ENCODE measurements at places on chromosomes 6 and 20.

DNA sequence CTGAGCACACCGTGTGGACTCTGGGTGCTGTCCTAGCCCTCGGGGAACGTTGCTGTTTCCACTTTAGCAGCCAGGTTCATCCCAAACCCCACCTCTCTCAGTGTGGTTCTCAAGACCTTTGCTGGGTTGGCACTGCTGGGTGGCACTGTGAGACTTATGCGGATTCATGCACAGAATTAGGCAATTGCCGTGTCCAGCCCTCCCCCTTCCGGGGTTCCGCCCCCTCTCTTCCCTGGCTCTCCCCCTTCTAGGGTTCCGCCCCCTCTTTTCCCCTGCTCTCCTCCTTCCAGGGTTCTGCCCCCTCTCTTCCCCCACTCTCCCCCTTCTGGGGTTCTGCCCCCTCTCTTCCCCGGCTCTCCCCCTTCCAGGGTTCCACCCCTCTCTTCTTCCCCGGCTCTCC lies 39.8 kb upstream of the SLCO4A1 start:
- no peak for DNase-seq

GRCh38 chr6:39824030-39824926 lies 32.1 kb downstream of the DAAM2 start:
- no peak for DNase-seq

GRCh38 chr6:150676344-150676743 lies 76.7 kb downstream of the PLEKHG1 start:
- no peak for DNase-seq

DNA sequence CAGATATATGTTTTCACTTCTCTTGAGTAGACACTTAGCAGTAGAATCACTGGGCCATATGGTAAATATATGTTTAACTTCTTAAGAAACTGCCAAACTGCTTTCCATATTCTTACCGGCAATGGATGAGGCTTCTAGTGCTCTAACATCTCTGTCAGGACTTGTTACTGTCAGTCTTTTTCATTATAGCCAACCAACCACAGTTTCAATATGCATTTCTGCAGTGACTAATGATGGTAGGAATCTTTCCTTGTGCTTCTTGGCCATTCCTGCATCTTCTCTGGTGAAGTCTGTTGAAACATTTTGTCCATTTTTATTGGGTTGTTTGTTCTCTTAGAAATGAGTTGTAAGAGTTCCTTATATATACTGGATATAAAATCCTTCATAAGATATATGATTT lies 66.0 kb upstream of the SYNDIG1 start:
- DNase-seq, result no peak

GRCh38 chr20:59752101-59752586 lies 147.8 kb downstream of the PHACTR3 start:
- DNase-seq, result no peak

DNA sequence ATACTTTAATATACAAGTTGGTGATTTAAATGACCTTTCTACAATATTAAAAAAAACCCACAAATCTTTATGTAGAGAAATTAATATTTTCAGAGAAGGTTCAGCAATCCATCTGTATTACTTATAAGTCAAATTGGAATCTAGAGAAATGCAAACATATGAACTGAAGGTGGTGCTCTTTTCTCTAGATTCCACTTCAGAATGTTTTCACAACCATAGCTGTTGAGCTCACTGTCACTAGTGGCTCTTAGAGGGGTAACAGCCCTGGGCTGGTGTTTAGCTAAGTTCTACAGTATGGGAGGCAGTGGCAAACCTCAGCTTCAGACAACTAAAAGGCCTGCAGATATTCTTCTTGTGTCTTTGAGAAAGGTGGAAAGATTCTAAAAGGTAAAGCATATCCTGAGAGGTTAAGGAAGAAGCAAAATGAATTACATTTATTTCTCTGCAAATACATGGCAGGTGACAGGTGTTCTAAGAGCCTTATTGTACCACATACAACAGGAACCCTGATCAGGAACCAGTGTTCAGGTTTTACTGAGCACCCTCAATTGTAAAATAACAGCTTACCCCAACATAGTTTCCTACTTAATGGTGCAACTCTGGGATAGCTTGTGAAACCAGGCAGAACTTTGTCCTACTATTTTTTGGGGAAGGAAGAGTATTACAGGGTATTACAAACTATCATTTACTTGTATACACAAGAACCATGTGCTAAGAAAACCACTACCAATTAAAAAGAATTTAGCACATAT lies 56.6 kb upstream of the SAMHD1 start:
- DNase-seq, result no peak

DNA sequence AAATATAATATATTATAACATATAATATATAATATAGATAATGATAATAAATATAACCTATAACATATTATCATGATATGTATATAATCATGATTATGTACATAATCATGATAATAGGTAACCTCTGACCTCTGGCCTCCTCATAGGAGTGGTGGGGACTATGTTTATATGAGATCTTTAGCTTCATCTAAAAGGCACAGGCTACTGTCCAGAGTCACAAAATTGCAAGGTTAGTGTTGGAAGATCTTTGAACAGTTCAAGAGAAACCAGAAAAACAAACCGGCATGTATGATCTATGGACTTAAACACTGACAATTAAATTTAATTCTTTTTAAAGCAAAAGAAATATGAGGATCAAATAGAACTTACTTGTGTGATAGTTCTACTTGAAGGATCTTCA lies 55.7 kb upstream of the TINAG start:
- no peak for DNase-seq

All from stimulated activated CD4-positive, alpha-beta T cell treated with anti-CD3 and anti-CD28 coated beads, Interleukin-12 subunit alpha, Interleukin-12 subunit beta, amount 100 ng/mL, for 24 hours (primary cell).